ENCODE measurements at places on chromosomes 6 and 20.
A peak's percentile ranks its signal among the peaks of the same experiment; 100 is the strongest.

GRCh38 chr6:105072798-105073199, 107.0 kb downstream of the POPDC3 start:
- peak; percentile 12 for DNase-seq

- DNase-seq = no peak
Measured at GRCh38 chr20:54093423-54094267, 23.3 kb upstream of the BCAS1 start.

- DNase-seq = no peak
Measured at GRCh38 chr6:71486461-71486860, 197.8 kb downstream of the OGFRL1 start.

GRCh38 chr20:14576196-14576877, 238.9 kb upstream of the FLRT3 start:
- no peak for DNase-seq

GRCh38 chr20:35620818-35621559, 5.4 kb downstream of the SPAG4 start:
- no peak for DNase-seq

- DNase-seq = peak; percentile 54
Measured at GRCh38 chr20:16801919-16802651, 53.9 kb downstream of the OTOR start.

- DNase-seq = no peak
Measured at GRCh38 chr6:47665112-47665511, 33.3 kb upstream of the ADGRF4 start.

DNA sequence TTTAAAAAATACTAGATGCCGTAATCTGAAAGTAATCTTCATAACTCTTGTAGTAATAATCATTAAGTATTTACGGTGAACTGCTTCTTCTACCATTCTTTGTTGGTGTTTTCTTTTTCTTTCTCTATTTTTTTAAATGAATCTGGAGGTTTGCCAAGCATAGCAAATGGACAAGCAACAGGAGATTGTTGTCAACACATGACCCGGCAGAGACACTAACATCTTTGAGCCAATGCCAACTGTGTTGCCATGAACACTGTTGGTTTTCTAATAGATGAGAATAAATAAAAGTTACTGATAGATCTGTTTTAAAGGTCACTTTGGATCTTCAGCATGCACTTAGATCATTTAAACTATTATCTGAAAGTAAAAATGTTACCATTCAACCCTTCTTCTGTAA, 523.6 kb upstream of the EYS start:
- DNase-seq = no peak

DNA sequence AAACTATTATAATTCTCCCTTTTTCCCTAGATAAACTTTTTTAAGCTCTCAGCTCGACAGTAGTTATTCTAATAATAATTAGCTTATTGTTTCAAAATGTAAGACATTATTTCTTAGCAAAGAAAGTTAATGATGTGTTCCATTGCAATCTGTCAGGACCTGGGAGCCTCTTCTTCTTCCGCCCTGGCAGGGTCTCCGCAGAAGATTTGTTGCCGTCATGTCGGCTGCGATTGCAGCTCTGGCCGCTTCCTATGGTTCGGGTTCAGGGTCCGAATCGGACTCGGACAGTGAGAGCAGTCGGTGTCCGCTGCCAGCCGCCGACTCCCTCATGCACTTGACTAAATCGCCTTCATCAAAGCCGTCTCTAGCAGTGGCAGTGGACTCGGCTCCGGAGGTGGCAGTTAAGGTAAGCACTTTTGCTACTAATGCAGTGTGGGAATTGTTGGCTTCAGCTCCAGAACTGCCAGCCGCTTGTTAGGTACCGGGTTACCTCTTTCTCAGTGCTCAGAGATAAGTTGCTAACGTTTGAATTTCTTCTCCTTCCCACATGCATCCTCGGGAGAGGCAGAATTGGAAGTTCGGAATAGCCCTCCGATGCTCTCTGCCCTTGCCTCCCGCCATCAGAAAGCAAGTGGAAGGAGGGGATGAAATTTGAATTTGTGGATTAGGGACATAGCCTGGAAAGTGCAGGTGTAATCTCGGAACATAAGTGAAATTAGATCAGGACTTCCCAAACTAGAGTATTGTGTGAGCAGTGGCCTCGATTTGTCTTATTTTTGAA, at the start of gene CDC40:
Gene CDC40, plus strand, starts transcription at position 200 of the 781 bp plus-strand sequence. Its CDS starts 18 bp downstream, at position 218.
- no peak for DNase-seq

- DNase-seq = no peak
Measured at GRCh38 chr20:2303673-2304072, 7.9 kb downstream of the TGM3 start.

DNA sequence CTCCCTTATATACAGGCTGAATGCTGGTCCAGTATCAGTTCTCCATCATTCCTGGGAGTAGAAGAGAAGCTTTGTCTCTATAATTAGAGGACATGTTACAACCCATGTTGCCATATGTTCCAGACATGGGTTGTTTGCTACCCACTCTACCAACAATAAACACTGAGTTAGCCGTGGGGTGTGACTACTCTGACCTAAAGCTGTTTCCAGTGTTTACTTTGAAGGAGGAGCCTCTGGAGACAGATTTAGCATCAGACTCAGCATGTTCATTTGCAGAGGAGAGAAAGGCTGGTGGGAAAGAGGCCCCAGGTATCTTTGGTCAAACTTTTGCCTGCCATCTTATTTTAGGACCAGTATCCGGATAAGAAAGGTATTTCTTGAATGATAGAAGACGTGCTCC, 157.9 kb upstream of the SNX9 start:
- no peak for DNase-seq

DNA sequence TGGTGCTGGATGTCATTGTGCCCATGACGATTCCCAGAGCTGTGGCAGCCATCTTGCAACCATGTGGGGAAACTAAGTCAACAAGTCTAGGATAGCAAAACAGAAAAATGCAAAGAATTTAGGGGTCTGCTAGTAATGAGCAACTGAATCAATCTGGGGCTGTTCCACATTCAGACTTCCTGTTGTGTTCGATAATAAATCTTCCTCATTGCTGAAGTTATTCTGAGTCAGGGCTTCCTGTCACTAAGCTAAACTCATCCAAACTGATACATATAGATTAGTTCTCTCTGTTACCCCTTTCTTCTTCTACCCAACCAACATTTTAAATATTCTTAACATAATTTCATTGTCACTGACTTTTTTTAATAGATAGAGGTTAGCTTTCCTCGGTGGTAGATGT, 205.9 kb downstream of the HACE1 start:
- DNase-seq = no peak

DNA sequence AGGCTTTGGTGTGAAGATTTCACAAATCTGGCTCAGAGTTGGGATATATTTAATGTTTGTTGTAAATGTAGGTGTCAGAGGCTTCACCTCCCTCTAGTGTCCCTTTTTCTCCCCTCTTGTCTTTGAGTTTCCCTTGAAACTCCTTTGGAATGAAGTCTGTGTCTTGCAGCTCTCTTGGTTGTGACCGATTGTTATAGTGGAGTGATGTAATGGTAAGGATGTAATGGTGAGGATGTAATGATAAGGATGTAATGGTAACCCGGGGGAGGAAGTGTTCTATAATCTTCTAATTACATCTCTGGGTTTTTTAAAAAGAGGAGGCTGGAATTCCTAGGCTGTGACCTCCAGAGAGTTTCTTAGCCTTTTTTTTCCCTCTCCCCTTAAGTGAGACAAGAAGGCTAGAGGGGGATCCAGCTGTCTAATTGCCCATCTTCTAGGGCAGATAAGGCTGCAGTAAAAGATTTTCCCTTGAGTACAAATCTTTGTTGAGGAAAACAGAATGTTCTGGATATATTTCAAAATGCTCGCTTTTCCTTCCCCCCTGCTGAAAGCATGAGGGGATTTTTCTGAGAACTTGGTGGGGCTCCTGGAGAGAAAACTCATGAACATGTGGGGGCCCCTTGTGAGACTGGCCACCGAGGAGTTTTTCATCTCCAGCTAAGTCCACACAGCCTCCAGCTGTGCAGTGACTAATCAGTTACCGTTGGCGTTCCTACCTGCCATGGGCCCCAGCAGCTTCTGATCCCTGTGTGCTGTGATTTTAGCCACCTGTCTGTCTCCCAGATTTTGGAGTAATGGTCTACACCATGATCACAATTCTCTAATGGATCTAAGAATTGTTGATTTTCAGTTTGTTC, 156.7 kb upstream of the PMEPA1 start:
- DNase-seq = no peak

GRCh38 chr6:169499848-169500247, 202.0 kb downstream of the WDR27 start:
- no peak for DNase-seq

DNA sequence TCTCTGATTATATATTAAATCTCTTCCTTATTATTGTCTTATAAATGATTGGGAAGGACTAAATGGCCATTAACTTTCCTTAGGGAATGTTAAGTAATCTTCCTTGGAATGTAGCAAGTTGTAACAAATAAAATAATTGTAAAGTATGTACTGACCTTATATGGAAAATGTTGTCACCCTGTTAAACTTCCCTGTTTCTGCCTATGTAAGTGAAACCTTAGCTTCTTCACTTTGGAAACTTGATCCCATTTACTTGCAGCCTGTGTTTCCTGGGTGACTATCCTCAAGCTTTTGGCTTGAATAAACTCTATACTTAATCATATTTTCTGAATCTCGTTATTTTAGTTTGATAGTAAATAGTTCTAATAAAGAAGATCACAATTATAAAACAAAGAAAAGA, 519.5 kb upstream of the PTCHD4 start:
- DNase-seq = no peak

- no peak for DNase-seq
Measured at GRCh38 chr6:143974089-143974488, 34.0 kb downstream of the PLAGL1 start.

GRCh38 chr20:3759316-3759823, 8.2 kb downstream of the ADISSP start:
- no peak for DNase-seq

- DNase-seq = no peak
Measured at GRCh38 chr20:17584689-17585088, 14.8 kb downstream of the DSTN start.

DNA sequence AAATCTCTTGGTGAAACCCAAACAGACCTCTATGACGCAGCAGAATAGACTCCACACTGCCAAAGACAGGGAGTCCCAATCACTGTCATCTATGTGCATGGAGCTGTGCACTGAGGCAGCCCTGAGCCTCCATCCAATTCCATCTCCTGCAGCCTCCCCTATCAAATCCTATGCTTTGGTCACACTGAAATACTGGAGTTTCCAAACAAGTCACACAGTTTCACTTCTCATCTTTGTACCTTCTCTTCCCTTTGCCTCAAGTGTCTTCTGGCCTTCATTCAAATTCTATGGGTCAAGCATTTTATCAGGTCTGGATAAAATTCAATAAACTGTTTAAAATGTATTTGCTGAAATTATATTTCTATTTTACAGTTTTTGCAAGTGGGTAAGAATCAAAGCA, 38.5 kb downstream of the FBXL4 start:
- no peak for DNase-seq

GRCh38 chr6:11096109-11096508, 2.5 kb downstream of the SMIM13 start:
- DNase-seq = no peak
